ENCODE measurements at places on chromosomes 5 and 9. TPM values are rescaled to one million over a fixed set of nuclear protein-coding genes. Genes with fewer than 3 reads are reported as not detected.

DNA sequence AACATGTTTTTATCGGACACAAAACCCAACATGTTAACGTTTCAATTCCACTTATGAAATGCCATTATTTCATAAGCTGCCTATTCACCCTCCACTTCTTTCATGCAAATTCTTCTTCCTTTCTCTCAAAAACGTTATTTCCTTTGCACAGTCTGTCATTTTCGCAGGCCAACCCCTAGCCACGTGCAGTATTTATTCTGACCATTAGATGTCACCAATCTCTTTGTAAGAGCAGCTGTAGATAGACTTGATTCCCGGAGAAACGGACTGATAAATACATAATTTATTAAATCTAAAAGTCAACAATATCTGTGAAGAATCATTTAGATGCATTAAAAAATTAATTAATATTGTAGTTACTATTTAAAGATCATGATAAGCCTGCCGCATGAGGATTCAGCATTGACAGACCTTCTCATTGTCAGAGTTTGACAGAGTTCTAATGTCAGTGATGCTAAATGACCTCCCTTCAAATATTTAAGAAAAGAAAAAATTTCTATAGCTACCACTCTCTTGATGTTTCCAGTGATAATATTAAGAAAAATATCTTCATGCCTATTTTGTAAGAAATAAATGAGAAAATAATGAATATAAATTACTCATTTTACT, 933.6 kb downstream of the CDH12 start:
- H3K27me3 ChIP-seq = no peaks in the 10 kb centered on the region
- no peak for DNase-seq
- H3K4me1 ChIP-seq = no peaks in the 10 kb centered on the region
- H3K36me3 ChIP-seq = no peaks in the 10 kb centered on the region
- H3K4me3 ChIP-seq = no peak overlapping the region

DNA sequence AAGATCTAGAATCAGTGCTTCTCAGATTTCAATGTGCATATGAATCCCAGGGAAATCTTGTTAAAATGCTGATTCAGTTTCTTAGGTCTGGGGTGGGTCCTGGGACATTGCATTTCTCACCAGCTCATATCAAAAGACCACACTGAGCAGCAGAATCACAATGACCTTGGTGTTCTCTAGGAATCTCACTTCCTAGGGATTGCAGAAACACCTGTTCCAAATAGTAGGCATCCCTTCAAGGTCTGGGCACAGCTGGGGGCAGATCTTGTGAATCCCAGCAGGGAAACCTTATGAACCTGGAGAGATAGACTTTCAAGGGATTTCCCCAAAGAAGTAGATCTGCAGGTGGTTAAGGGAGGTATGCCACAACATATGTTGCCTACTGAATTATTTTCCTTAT, 8.9 kb upstream of the GARNL3 start:
- no peak for DNase-seq
- H3K27ac ChIP-seq = no peak overlapping the region
- H3K36me3 ChIP-seq = no peaks in the 10 kb centered on the region
- H3K4me3 ChIP-seq = no peak overlapping the region
- peaks cover 19% of the 10 kb centered on the region for H3K27me3 ChIP-seq

DNA sequence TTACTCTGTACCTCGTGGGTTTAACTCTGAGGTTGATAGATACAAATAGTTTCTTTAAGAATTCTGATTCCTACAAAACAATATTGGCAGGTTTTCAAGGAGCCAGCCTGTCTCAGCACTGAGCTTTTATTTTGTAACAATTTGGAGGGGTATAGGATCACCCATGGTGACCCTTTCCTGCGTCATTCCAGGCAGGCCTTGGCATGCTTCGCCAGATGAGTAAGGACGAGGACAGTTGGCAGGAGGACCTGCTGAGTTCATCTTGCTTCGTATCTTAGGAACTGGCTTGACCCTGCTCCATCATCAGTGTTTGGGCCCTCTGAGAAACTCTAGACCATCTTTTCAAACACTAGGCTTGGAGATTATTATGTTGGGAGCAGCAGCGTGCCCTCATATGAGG, 17.9 kb downstream of the ZNF462 start:
- no peak overlapping the region for H3K4me3 ChIP-seq
- H3K36me3 ChIP-seq = no peaks in the 10 kb centered on the region
- H3K4me1 ChIP-seq = no peaks in the 10 kb centered on the region
- no peak for DNase-seq
- H3K27ac ChIP-seq = no peak overlapping the region
- no peaks in the 10 kb centered on the region for H3K27me3 ChIP-seq

DNA sequence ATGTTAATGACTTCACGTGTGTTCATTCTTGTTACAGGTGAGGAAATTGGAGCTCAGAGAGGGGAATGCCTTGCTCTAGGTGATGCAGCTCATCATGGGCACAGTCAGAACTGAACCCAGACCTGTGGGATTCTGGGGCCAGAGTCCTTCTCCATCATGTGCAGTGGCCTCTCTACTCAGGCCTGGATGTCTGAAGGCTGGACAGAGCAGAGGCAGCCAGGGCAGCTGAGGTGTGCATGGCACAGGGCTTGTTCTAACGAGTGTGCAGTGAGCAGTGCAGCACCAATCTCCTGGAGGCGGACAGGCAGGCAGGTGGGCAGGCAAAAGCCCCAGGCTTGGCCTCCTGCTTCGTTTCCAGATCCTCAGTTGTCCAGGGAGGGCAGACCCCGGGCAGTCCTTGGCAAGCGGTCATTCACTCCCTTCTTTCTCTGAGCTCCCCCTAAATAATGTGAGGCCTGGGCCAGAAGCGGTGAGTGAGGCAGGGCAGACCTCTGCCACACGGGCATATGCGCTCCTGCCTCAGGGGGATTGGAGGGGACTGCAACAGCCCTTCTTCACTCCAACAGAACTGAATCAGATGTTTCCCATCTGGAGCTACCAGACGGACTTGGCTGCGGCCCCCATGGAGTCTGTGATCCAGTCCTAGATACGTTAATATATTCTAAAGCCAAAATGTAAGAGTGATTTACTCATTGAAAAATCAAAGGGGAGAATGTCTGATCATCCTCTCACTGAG, 68.7 kb upstream of the FSTL4 start:
- H3K27me3 ChIP-seq = peaks cover 4% of the 10 kb centered on the region
- H3K27ac ChIP-seq = no peak overlapping the region

DNA sequence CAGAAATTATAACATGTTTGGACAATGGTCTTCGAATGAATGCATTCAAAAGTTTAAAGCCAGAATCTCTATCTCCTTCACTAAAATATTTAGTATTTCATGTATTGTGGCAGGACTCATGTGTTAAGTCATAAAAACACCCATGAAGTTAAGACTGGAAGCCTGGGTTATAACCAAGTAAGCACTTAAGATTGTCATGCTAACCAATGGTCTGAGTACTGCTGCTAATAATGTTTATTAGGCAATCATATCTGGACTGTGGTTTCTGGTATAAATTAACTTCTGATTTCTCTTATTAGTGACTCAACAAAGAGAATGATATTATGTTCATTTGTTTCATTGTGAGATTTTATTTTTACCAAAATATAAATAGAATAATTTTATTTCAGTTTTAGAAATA, 297.9 kb upstream of the EDIL3 start:
- no peak for DNase-seq
- no peaks in the 10 kb centered on the region for H3K36me3 ChIP-seq
- no peak overlapping the region for H3K27ac ChIP-seq
- H3K4me3 ChIP-seq = no peak overlapping the region
- H3K4me1 ChIP-seq = no peaks in the 10 kb centered on the region

DNA sequence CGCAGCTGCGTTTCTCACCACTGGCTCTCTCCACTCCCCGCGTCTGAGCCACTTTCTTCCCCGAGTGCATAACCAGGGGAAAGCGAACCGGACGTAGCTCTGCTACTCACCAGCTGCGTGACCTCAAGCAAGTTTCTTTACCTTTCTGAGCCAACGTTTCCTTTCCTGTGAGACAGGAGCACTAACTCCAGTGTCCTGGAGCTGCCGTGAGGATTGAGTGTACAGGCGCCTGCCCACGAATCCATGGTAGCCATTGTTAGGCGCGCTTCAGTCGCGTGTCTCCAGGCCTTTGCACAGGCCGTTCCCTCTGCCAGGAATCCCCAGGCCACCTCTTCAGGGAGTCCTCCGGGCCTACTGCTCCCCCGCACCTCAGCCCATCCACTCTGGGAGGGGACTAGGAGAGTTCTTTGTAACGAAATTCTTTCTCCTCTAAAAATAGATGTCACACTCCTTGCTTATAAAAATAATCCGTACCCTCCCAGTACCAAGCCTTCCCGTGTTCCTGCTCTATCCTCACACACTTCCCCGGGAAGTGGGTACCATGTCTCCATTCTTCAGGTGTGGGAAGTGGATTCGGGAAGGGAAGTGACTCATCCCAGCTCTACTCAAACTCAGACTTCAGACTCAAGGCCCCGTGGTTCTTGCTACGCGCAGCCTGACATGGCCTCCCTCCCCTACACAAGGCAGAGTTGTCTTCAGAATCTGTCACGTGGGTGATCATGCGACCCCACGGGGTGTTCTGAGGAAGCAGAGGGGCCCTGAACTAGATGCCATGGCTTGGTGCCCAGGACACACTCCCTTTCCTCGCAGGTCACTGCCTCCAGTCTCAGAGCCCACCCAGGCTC, 16.1 kb upstream of the CRB2 start:
- H3K27ac ChIP-seq = peak overlapping the region; percentile 98
- peaks cover 34% of the 10 kb centered on the region for H3K4me1 ChIP-seq
- peak overlapping the region; percentile 89 for H3K4me3 ChIP-seq
- no peaks in the 10 kb centered on the region for H3K36me3 ChIP-seq

DNA sequence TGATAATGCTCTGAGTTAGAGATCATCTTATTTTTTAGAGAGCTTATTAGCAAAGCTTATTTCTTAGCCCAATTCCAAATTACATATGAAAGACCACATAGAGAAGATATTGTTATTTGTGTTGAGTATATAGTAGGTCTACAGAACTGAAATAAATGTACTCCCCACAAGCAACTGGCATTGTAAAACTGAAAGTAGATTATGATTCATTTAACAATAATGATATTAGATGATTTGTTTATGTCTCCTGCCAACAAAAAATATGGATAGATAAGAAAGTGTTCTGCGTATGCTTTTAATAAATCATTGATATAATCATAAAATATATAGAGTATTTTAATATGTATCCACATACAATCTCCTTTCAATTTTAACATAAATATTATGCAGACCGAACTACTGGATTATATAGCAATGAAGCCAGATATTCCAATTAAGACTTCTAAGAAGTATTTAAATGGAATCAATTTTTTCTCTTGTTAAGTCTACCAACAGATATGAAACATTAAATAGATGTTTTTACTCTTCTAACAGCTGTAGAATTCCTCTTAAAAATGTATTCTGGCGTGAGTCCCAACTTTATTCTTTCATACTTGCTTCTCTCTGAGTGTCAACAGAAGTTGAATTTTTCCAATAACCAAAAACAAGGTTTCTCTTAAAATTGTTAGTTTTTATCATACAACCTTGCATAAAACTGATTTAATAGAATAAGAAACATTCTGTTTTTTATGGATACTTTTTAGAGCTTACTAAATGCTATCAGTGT, 15.6 kb upstream of the DAB2 start:
- DNase-seq = no peak
- H3K4me3 ChIP-seq = no peak overlapping the region
- H3K27ac ChIP-seq = no peak overlapping the region

GRCh38 chr5:169325273-169325672, 24.3 kb upstream of the SLIT3 start:
- no peaks in the 10 kb centered on the region for H3K36me3 ChIP-seq
- no peak overlapping the region for H3K27ac ChIP-seq
- H3K4me1 ChIP-seq = peaks cover 2% of the 10 kb centered on the region
- H3K4me3 ChIP-seq = no peak overlapping the region
- peaks cover 4% of the 10 kb centered on the region for H3K27me3 ChIP-seq

DNA sequence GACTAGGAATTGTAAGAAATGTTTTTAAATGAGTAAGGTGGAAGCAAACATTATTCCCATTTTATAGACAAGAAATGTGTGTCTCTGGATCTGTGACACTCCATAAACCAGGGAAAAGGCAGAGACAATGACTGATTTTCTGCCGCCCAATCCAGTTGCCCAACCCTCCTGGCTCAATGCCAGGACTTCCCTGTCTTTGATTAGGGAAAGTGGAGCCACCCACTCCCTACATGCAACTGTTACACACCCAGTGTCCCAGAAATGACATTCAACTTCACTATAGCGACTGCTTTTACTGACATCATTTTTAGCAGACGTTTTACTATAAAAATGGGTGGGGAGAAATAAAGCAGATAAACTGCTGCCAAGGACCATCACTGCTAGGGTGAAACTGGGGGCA, 79.7 kb downstream of the THBS4 start:
- no peak overlapping the region for H3K4me3 ChIP-seq
- no peak overlapping the region for H3K27ac ChIP-seq
- H3K36me3 ChIP-seq = peaks cover 31% of the 10 kb centered on the region
- H3K4me1 ChIP-seq = peaks cover 15% of the 10 kb centered on the region
- H3K27me3 ChIP-seq = no peaks in the 10 kb centered on the region

GRCh38 chr5:23648656-23649055, 141.2 kb downstream of the PRDM9 start:
- H3K4me1 ChIP-seq = no peaks in the 10 kb centered on the region
- H3K36me3 ChIP-seq = no peaks in the 10 kb centered on the region
- no peaks in the 10 kb centered on the region for H3K27me3 ChIP-seq
- H3K4me3 ChIP-seq = no peak overlapping the region

GRCh38 chr5:116681334-116682013, 106.9 kb upstream of the SEMA6A start:
- peaks cover 7% of the 10 kb centered on the region for H3K27me3 ChIP-seq
- DNase-seq = no peak
- H3K4me3 ChIP-seq = no peak overlapping the region
- H3K4me1 ChIP-seq = no peaks in the 10 kb centered on the region
- H3K27ac ChIP-seq = no peak overlapping the region
- H3K36me3 ChIP-seq = no peaks in the 10 kb centered on the region

- peaks cover 10% of the 10 kb centered on the region for H3K27me3 ChIP-seq
- H3K4me3 ChIP-seq = peak overlapping the region; percentile 31
- H3K4me1 ChIP-seq = peaks cover 9% of the 10 kb centered on the region
- peak overlapping the region; percentile 85 for H3K27ac ChIP-seq
- peaks cover 6% of the 10 kb centered on the region for H3K36me3 ChIP-seq
- DNase-seq = no peak
These were observed 269.8 kb downstream of the SYK start for GRCh38 chr9:91071184-91071990.

- H3K27ac ChIP-seq = no peak overlapping the region
- peaks cover 8% of the 10 kb centered on the region for H3K4me1 ChIP-seq
- H3K27me3 ChIP-seq = peaks cover 37% of the 10 kb centered on the region
- H3K36me3 ChIP-seq = no peaks in the 10 kb centered on the region
These were observed 8.4 kb downstream of the GFI1B start for GRCh38 chr9:132986640-132987620.

- no peaks in the 10 kb centered on the region for H3K27me3 ChIP-seq
- no peak overlapping the region for H3K27ac ChIP-seq
- H3K4me1 ChIP-seq = no peaks in the 10 kb centered on the region
- no peak overlapping the region for H3K4me3 ChIP-seq
- DNase-seq = no peak
- H3K36me3 ChIP-seq = no peaks in the 10 kb centered on the region
These were observed 119.0 kb downstream of the MAT2B start for GRCh38 chr5:163624431-163624830.

GRCh38 chr9:304106-304505, 89.4 kb downstream of the DOCK8 start:
- no peak overlapping the region for H3K27ac ChIP-seq
- peaks cover 14% of the 10 kb centered on the region for H3K4me1 ChIP-seq
- H3K36me3 ChIP-seq = peaks cover 56% of the 10 kb centered on the region
- H3K4me3 ChIP-seq = no peak overlapping the region
- no peak for DNase-seq
- no peaks in the 10 kb centered on the region for H3K27me3 ChIP-seq

LHX6 gene
- not detected for total RNA-seq

SOHLH1 gene
- total RNA-seq = not detected

All from activated naive CD8-positive, alpha-beta T cell treated with anti-CD3 and anti-CD28 coated beads, Interleukin-2, amount 10 ng/mL, durations not matched to agents 7 days and 5 days (primary cell).